Thyroid gland (tissue), 4 donors: ENCODE measurements at places on chromosomes 4 and X. TPM values are rescaled to one million over a fixed set of nuclear protein-coding genes. Genes with fewer than 3 reads are reported as not detected.

DNA sequence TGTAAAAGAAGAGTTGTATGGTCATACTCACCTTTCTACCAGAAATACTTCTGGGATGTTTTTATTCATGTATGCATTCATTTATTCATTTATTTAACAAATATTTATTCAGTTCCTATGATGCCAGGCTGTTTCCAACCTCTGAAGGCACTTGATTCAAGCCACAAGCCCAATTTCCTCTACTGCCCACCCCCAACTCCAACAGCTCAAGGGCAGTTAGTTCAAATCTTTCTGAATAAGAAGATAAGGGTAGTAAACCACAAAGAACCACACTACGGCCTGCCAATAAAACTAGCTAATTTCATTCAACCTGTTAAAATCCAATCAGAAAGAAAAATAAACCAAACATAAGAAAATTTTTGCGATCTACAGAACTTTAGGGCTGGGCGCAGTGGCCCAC lies 31.2 kb downstream of the LRBA start:
- H3K36me3 ChIP-seq: no peaks in the 10 kb centered on the region
- no peaks in the 10 kb centered on the region for H3K27me3 ChIP-seq
- H3K27ac ChIP-seq: no peak overlapping the region
- H3K4me1 ChIP-seq: no peaks in the 10 kb centered on the region
- no peak overlapping the region for H3K4me3 ChIP-seq

GRCh38 chr4:32268863-32269262 lies 1548.7 kb downstream of the PCDH7 start:
- H3K4me3 ChIP-seq: no peak overlapping the region
- H3K27me3 ChIP-seq: no peaks in the 10 kb centered on the region
- H3K36me3 ChIP-seq: no peaks in the 10 kb centered on the region

DNA sequence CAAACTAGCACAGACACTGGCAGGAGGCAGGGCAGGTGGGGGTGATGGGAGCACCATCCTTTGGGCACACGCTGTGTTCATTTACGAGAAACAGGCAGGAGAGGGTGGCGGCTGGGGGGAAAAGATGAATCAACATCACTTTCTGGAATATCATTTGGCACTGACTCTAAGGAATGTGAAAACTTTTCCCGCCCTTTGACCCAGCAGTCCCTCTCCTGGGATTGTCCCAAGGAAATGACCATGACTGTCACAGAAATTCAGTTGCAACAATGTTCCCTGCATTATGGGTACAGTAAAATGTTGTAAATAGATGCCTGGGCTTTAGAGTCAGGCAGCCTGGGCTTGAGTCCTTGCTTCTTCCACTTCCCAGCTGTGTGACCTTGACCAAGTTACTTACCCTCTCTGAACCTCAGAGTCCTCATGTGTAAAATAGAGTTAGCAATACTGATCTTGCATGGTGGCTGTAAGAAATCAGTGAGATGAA lies 58.6 kb downstream of the ABLIM2 start:
- no peak overlapping the region for H3K27ac ChIP-seq
- no peaks in the 10 kb centered on the region for H3K36me3 ChIP-seq
- no peaks in the 10 kb centered on the region for H3K27me3 ChIP-seq
- no peak for DNase-seq
- H3K4me3 ChIP-seq: no peak overlapping the region
- H3K4me1 ChIP-seq: peaks cover 12% of the 10 kb centered on the region

DNA sequence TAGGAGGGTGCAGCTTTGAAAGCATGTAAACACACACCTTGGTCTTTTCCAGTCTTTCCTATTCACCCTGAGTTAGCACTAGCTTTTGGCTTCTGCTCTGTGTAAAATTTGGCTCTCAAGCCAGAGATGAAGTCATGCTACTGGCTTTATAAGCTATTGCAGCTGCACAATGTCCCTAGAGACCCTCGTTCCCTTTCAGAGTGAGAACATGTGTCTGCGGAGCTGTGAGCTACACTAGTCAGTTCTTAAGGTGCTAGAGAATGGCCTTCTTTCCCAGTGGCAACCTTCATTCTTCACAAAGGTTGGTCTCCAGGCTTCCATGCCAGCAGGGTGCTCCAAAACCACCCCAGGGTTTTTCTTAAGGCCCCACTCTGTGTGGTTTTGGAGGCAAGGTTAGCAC lies 199.1 kb downstream of the SPATA18 start:
- no peak overlapping the region for H3K4me3 ChIP-seq
- no peak for DNase-seq
- H3K27me3 ChIP-seq: no peaks in the 10 kb centered on the region
- no peaks in the 10 kb centered on the region for H3K36me3 ChIP-seq

The LAS1L gene
- total RNA-seq: 20.7 TPM

The XAGE1B gene
- total RNA-seq: not detected

- no peak for DNase-seq
- no peak overlapping the region for H3K4me3 ChIP-seq
- no peak overlapping the region for H3K27ac ChIP-seq
Measured at GRCh38 chrX:106718709-106719108, 7.8 kb upstream of the RNF128 start.

The SPINK2 gene
- total RNA-seq: not detected

GRCh38 chr4:73662709-73663546 lies 42.7 kb upstream of the RASSF6 start:
- no peak overlapping the region for H3K4me3 ChIP-seq
- no peak for DNase-seq
- H3K4me1 ChIP-seq: peaks cover 13% of the 10 kb centered on the region
- no peaks in the 10 kb centered on the region for H3K27me3 ChIP-seq
- no peaks in the 10 kb centered on the region for H3K36me3 ChIP-seq
- no peak overlapping the region for H3K27ac ChIP-seq

The S100G gene
- total RNA-seq: not detected

- H3K27ac ChIP-seq: no peak overlapping the region
- H3K36me3 ChIP-seq: no peaks in the 10 kb centered on the region
- H3K4me1 ChIP-seq: peaks cover 12% of the 10 kb centered on the region
- H3K27me3 ChIP-seq: peaks cover 16% of the 10 kb centered on the region
- DNase-seq: no peak
Measured at GRCh38 chr4:190017357-190018200, 9.5 kb downstream of the FRG2 start.

The EDNRA gene
- total RNA-seq: 7.7 TPM

DNA sequence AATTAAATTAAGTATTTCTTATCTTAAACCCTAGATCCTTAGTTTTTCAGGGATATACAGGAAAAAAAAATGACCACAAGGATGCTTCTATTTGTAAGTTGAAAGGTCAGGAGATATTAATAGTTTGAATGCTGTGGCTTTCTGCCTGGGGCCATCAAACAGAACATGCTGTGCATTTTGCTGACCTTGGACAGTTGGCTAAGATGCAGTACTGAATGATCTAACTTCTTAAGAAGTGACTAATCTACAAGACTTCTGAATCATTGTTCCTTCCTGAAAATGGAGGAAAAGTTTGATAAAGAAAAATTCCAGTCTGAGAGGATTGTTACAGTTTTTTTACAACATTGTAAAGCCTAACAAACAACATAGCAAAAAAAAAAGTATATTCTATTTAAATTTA lies 237.8 kb upstream of the JADE1 start:
- no peaks in the 10 kb centered on the region for H3K36me3 ChIP-seq
- no peaks in the 10 kb centered on the region for H3K27me3 ChIP-seq
- peak overlapping the region; percentile 92 for H3K27ac ChIP-seq
- peaks cover 35% of the 10 kb centered on the region for H3K4me1 ChIP-seq
- H3K4me3 ChIP-seq: no peak overlapping the region

The ARHGAP6 gene
- total RNA-seq: 49.2 TPM

GRCh38 chr4:184953971-184954370 lies 64.3 kb upstream of the HELT start:
- no peak for DNase-seq
- H3K4me1 ChIP-seq: no peaks in the 10 kb centered on the region
- H3K36me3 ChIP-seq: no peaks in the 10 kb centered on the region
- H3K27me3 ChIP-seq: no peaks in the 10 kb centered on the region
- no peak overlapping the region for H3K4me3 ChIP-seq
- no peak overlapping the region for H3K27ac ChIP-seq

GRCh38 chr4:159227984-159228383 lies 125.1 kb downstream of the RAPGEF2 start:
- peak overlapping the region; percentile 86 for H3K27ac ChIP-seq
- DNase-seq: peak; percentile 94
- H3K4me1 ChIP-seq: peaks cover 23% of the 10 kb centered on the region
- no peaks in the 10 kb centered on the region for H3K36me3 ChIP-seq

DNA sequence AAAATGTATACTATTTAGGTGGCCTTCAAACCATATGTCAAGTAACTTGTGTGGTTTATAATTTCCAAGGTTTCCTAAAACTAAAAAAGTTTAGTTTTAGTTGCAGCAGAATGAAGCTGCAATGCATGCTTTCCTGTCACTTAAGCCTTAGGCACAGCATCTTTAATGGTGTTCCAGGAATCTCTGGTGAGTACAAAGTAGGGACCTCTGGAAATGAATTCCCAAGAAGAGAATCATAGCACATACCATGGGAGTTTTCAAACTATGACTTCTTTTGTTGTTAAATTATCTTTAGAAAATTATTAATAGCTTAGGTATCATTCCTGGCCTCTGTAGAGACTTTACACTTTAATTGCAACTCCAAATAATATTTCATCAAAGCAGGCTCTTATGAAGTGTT lies 1005.9 kb upstream of the PABPC4L start:
- no peak overlapping the region for H3K27ac ChIP-seq
- no peak overlapping the region for H3K4me3 ChIP-seq
- no peak for DNase-seq
- no peaks in the 10 kb centered on the region for H3K27me3 ChIP-seq
- no peaks in the 10 kb centered on the region for H3K36me3 ChIP-seq
- H3K4me1 ChIP-seq: no peaks in the 10 kb centered on the region

- no peak overlapping the region for H3K27ac ChIP-seq
- no peak overlapping the region for H3K4me3 ChIP-seq
- H3K36me3 ChIP-seq: no peaks in the 10 kb centered on the region
- no peak for DNase-seq
Measured at GRCh38 chr4:48305508-48305907, 35.8 kb upstream of the SLAIN2 start.

DNA sequence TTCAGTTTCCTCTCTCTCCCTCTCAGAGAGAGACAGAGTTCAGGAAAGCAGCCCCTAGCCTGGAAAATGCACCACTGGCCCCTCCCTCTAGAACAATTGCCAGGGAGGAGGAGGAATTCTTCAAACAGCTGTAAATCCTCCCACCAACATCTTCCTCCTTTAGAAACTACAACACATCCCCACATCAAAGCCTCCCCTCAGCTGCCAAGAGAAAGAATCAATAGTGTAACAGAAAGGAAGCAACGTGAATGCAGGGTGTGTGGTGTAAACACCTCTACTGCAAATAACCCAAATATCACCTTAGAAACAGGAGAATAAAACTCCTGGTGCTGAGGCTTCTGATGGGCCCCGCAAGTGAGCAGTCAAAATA lies 249.9 kb upstream of the GATB start:
- no peak for DNase-seq
- H3K27ac ChIP-seq: no peak overlapping the region
- H3K27me3 ChIP-seq: no peaks in the 10 kb centered on the region
- no peak overlapping the region for H3K4me3 ChIP-seq
- H3K36me3 ChIP-seq: no peaks in the 10 kb centered on the region

DNA sequence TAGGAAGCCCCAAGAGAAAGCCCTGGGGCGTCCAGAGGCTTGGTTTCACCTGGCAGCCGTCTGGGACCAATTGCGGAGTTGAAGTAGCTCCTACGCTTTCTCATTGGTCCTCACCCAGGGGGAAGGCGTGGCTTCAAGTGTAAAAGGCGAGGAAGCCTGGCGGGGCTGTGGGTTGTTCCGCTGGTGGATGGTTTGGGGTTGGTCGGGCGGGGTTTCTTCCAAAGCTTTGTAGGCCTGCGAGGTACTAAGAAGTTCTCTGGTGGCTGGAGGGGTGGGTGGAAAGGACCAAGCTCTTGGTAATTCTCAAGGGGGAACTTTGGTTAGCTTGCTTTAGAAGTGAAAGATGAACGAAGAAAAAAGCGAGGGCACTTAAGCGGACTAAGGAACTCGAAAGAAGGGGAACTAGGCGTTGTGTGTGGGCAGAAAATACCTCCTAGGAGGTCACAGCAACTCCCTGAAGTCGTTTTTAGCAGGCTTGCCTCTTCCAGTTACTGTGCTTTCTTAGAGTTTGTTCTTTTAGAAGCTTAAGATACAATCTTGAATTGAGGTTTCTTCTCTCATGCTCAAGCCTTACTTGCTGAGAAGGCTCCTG lies 36.6 kb downstream of the CCNG2 start:
- H3K27me3 ChIP-seq: no peaks in the 10 kb centered on the region
- peak; percentile 29 for DNase-seq
- H3K27ac ChIP-seq: no peak overlapping the region
- H3K4me3 ChIP-seq: no peak overlapping the region
- H3K4me1 ChIP-seq: no peaks in the 10 kb centered on the region

The DACH2 gene
- total RNA-seq: 0.54 TPM

The DNAAF6 gene
- not detected for total RNA-seq

The CXCL8 gene
- total RNA-seq: 3.8 TPM

GRCh38 chr4:185576314-185576961 lies 41.1 kb upstream of the PDLIM3 start:
- H3K36me3 ChIP-seq: no peaks in the 10 kb centered on the region
- DNase-seq: no peak
- no peaks in the 10 kb centered on the region for H3K4me1 ChIP-seq
- no peak overlapping the region for H3K27ac ChIP-seq
- no peak overlapping the region for H3K4me3 ChIP-seq

DNA sequence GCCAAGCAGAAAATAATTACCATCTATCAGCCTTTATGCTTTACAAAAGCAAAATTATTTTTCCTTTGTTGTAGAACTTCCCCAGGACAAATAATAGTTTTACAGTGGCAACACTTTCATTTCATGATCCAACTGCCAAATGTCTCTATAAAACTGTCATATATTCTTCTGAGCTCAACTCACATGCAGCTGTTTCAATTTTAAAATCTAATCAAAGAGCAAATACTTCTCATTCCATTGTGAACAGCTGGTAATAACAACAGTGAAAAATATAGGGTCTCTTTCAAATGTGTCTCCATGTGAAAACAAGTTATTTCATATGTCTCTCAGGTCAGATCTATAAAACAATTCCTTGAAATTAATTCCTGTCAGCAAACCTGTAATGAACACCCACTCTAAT lies 270.6 kb upstream of the SLC7A11 start:
- no peaks in the 10 kb centered on the region for H3K4me1 ChIP-seq
- no peaks in the 10 kb centered on the region for H3K36me3 ChIP-seq
- no peak overlapping the region for H3K27ac ChIP-seq
- no peak for DNase-seq

DNA sequence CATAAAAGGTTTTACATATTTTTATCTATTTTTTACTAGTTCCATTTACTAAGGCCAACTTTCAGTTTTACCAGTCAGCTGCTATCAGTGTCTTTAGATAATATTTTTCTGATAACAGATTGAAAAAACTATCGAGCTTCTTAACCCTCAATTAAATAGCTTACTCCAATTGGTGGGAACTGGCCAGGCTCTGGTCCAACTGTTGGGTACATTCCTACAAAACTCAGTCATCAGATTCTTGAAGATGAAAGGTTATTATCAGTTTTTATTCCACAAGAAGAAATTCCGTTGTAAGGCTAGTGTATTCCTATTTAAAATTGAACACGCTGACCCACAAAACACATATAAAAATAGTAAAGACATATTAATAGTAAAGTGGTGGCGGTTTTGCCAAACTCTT lies 346.2 kb downstream of the MAPK10 start:
- H3K27me3 ChIP-seq: no peaks in the 10 kb centered on the region
- no peaks in the 10 kb centered on the region for H3K36me3 ChIP-seq
- H3K27ac ChIP-seq: peak overlapping the region; percentile 45
- no peak overlapping the region for H3K4me3 ChIP-seq
- no peak for DNase-seq

- H3K36me3 ChIP-seq: no peaks in the 10 kb centered on the region
- no peaks in the 10 kb centered on the region for H3K27me3 ChIP-seq
- peak; percentile 54 for DNase-seq
- peak overlapping the region; percentile 97 for H3K27ac ChIP-seq
- H3K4me1 ChIP-seq: peaks cover 85% of the 10 kb centered on the region
Measured at GRCh38 chr4:38672074-38672396, 8.0 kb downstream of the KLF3 start.
